Body of pancreas (tissue), 4 donors: ENCODE measurements at places on chromosomes 6 and 20. TPM values are rescaled to one million over a fixed set of nuclear protein-coding genes. Genes with fewer than 3 reads are reported as not detected.

Gene HLA-DQB2
- total RNA-seq = not detected

Gene VSX1
- not detected for total RNA-seq

Gene CST7
- total RNA-seq = 1.8 TPM

Gene ALDH8A1
- total RNA-seq = 0.26 TPM

Gene TMEM200A
- 1.0 TPM for total RNA-seq

Gene CFB
- total RNA-seq = 21.0 TPM

Gene AIF1
- total RNA-seq = 2.3 TPM

Gene DAAM2
- 10.1 TPM for total RNA-seq

Gene RSPO3
- total RNA-seq = 7.3 TPM

Gene QRSL1
- total RNA-seq = 3.0 TPM
